Left renal cortex interstitium (tissue), 4 donors: ENCODE measurements at places on chromosomes 3 and 15. TPM values are rescaled to one million over a fixed set of nuclear protein-coding genes. Genes with fewer than 3 reads are reported as not detected.
A peak's percentile ranks its signal among the peaks of the same experiment; 100 is the strongest.

DNA sequence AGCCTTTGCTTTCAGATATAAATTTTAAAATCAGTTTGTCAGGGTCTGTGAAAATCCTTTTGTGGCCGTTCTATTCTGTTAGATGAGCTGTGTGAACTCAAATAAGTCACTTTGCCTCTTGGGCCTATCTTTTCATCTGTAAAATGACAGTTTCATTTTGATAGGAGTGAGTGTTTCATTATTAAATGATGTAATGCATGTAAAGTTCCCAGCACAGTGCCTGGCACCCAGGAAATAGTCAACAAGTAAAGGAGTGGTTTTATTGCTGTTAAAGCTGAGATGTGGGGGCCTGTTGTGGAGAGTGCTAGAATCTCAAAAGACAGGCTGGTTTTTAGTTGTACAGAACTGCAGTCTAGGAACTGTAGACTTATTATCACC lies 394.5 kb upstream of the CFAP20DC start:
- DNase-seq, result no peak

- no peak for DNase-seq
These were observed 42.5 kb upstream of the NUDT16 start for GRCh38 chr3:131338948-131339640.

- no peak for DNase-seq
These were observed 141.5 kb upstream of the PLXND1 start for GRCh38 chr3:129747992-129748391.

GRCh38 chr15:57866149-57866736 lies 159.7 kb downstream of the POLR2M start:
- no peak for DNase-seq

DNA sequence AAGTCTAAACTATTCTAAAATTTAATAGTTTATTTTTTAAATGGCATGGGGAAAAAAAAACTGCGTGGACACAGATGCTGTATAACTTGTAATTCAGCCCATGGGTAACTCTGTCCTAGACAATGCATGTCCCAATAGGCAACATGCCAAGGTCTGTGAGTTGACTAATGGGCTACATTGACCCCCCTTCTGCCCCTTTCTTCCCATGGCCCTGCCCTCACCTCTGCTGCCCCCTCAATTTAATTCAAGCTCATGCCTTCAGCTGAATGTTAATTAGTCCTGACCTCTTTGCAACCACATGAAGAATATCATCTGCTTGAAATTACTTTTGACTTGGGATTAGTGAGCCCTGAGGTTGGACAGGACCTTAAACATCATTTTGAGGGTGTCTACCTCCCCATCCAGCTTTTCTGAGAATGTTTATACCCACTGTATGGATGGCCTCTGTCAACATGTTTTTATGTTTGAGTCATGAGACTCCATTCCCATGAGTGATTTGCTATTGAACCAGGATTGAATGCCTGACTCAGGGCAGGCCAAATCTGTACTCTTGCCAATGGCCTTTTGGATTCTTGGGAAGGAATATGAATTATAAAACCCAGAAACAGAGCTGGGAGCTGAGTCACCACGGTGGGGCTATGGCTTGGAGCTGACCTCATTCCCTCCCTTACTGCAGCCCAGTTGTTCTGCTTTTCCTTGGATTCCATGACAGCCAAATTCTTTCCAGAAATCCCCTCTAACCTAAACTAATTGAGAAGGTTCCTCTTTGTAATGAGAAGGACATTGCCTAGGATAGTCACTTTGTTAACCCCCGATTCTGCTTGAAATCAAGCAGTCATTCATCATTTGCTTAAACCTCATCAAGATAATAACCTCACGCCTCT lies 33.5 kb upstream of the PDE8A start:
- peak; percentile 10 for DNase-seq

DNA sequence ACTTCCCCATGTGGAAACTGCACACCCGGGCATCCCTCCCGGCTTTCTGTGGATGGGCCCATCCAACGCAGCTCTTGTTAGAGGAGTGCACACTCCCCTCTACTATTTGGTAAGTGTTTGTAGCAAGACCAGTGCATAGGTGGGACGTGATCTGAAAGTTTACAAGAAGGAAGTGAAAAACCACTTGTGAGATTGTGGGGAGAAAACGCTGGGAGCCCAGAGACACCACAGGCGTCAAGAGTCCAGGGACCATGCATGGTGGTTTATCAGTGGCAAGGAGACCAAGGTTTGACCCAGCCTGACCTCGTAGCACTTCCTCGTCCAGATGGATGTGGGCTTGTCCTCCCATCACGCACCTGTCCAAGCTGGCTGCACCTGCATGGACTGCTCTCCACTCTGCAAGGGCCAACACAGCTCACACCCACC lies 51.6 kb downstream of the ATP10A start:
- DNase-seq, result no peak

ZNF770 gene
- 56.7 TPM for polyA plus RNA-seq

DNA sequence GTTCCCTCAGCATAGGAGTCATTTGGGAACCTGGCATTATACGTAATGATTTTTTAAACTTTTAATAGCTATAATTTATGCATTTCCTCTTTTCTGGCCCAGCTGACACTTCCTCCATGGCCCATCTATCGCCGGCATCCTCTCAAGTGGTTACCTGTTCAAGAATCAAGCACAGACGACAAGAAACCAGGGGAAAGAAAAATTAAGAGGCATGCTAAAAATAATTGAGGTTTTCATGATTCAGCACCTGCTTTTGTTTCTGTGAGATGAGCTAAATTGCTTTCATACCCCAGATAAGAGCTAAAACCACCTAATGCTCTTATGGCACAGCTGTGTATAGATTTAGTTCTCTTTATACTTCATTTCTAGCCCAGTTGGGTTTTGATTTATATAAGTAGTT lies 1.7 kb downstream of the SPCS1 start:
- DNase-seq, result no peak

GOLGA8G gene
- polyA plus RNA-seq, result 0.30 TPM

- no peak for DNase-seq
These were observed 3.8 kb upstream of the CAMP start for GRCh38 chr3:48219543-48219942.

DNA sequence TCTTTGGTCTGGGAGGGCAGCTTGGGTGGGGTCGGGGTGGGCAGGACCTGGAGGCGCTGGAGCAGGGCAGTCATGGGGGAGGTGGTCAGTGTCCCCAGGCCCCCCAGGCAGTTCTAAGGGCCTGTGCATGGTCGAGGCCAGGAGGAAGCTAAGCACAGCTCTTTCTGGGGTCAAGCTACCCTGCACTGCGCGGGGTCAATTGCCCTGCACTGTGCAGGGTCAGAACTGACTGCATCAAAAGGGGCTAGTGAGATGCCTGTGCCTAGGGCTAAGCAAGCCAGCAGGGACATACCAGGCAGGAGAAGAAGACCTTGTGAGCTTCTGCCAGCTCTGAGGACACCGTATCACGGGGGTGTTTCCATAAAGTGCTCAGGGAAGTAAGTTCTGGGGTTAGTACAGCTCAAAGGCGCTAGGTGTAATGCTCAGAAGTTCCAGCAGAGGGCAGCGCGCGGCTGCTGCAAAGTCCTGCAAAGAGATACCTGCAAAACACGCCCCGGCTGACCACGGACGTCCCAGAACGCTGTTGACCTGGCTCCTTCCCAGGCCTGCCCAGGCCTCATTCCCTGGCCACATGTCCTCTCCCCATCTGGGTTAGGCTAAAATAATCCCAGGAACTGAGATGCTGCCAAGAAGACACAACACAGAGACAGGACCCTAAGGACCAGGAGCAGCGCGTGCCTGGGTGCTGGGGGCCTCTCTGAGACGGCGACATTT lies 18.8 kb upstream of the IQSEC1 start:
- no peak for DNase-seq

DYNLT2B gene
- polyA plus RNA-seq, result 37.2 TPM

- no peak for DNase-seq
These were observed 1.8 kb upstream of the GSK3B start for GRCh38 chr3:120095979-120096426.

GRCh38 chr15:89740137-89740536 lies 10.9 kb downstream of the MESP1 start:
- no peak for DNase-seq

DNA sequence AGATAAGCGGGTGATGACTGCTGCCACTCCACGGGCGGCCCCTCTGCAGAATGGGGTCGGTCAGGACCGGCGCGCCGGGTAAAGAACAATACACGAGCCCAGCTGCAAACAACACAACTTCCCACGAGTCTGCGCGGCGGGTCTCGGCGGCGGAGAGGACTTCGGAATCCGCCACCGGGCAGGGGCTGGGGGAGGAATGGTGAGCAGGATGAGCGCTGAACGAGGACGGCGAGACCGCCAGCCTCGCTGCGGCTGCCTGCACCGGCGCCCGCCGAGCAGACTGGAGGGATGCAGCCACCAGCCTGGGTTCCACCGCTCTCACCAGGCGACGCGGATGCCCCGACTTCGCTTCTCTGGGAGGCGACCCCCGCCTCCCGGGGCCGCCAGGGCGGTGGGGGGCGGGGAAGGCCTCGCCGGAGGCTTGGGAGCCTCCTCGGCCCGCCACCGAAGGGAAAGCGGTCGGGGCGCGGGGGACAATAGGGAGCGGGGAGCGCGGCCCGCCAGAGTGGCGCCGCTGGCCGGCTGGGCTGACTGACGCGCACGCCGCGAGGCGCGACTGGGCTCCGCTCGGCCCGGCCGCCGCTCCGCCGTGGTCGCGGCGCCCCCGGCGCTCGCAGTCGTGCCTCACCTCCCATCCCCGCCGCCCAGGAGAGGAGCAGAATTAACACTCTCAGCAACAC lies 515 bp downstream of the ADAM10 start:
- DNase-seq, result no peak

DNA sequence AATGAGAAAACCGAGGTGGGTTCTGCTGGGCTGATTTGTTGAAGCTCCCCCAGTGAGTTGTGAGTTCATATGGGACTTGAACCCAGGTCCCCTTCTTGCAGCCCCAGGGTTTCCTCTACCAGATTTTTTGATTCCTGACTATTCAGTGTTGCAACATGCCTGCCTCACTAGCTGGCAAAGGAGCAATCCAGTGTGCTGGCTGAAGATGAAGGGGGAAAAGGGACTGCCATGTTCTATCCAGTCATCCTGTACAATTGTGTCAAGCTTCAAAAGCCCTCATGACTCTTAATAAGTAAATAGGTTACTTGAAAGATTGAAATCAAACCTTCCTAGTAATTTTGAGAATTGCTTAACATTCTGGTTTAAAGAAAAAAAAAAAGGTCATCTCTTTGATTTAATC lies 211.5 kb upstream of the TP63 start:
- no peak for DNase-seq

- DNase-seq, result no peak
These were observed 435.7 kb downstream of the MCTP2 start for GRCh38 chr15:94667109-94667508.

TGM4 gene
- polyA plus RNA-seq, result not detected

- DNase-seq, result no peak
These were observed 194.9 kb downstream of the ARRDC4 start for GRCh38 chr15:98155356-98155755.

CCR9 gene
- 0.08 TPM for polyA plus RNA-seq

GRCh38 chr3:123137001-123137400 lies 64.7 kb upstream of the SEC22A start:
- no peak for DNase-seq

TGM5 gene
- polyA plus RNA-seq, result not detected

GRCh38 chr3:123682302-123682701 lies 97.4 kb upstream of the HACD2 start:
- DNase-seq, result no peak

CDCP1 gene
- polyA plus RNA-seq, result 0.62 TPM

GRCh38 chr3:188624828-188625227 lies 470.9 kb downstream of the LPP start:
- no peak for DNase-seq

- no peak for DNase-seq
These were observed 6.8 kb downstream of the UBL7 start for GRCh38 chr15:74453925-74454763.

DNA sequence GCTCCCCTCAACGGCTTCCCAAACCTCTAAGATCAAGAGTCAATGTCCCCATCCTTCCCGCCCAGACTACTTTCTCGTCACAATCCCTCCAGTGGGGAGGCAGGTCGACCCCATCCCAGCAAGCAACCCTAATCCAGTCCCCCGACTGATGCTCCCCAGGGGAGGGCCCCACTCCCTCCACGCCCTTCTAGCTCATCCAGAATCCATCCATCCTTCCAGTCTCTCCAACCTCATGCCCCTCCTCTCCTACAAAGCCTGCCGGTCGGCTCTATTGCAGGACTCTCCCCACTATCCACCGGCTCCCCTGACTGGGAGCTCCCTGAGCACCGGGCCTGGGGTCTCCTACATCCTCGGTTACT lies 1.3 kb downstream of the ADAMTS7 start:
- DNase-seq, result no peak
